DMS53 (cell line): ENCODE measurements at places on chromosomes 6 and 20.
A peak's percentile ranks its signal among the peaks of the same experiment; 100 is the strongest.

- DNase-seq: no peak
These were observed 2.7 kb downstream of the MYCT1 start for GRCh38 chr6:152700427-152700826.

DNA sequence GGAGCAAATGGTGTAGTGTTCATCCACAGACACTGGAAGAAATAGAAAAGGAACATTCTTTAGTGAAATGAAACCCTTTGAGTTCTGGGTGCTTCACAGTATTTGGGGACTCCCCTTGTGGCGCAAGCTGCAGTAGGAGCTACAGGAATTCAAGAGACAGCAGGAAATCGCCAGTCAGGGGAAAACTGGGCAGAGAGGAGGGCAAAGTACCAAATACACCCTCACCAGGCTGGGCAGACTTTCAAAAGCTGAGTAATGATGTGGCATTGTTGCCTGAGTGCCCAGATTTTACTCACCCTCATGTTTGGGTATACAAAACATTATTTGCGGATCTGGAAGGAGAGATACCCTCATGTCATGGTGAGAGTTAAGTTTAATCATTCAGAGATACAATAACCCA lies 97.9 kb downstream of the SOD2 start:
- DNase-seq: no peak

- DNase-seq: peak; percentile 6
These were observed 17.7 kb upstream of the TNFAIP3 start for GRCh38 chr6:137849181-137849980.

DNA sequence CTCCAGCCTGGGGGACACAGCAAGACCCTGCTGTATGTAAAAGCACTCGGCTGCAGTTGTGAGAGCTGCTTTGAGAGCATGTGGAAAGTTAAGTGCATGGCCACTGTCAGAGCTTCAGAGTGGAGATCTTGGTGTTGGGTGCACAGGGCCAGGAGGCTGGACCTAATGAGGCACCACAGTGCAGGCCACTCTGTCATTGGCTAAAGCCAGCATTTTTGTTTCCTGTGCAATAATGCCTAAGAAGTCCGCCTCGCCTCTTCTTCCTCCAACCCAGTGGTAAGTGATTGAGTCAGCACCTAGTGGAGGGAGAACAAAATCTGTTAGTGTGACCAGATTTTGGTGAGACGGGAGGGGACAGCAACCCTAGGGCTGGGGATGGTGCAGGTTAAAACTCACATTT lies 60.6 kb downstream of the SSR1 start:
- no peak for DNase-seq

DNA sequence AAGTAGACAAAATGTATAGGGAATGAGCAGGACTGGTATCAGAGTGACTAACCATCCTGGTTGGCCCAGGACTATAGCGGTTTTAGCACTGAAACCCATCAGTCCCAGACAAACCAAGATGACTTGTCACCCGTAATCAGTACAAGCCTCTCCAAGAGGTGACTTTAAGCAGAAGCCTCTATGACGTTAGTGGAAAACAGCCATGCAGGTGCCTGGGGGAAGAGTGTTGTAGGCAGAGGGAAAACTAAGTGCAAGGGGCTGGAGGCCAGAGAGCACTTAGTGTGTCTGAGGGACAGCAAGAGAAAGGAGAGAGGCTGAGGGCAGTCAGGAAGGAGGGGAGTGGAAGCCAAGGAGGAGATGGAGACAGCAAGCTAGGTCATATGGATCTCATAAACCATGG lies 2.1 kb downstream of the SGK2 start:
- no peak for DNase-seq

DNA sequence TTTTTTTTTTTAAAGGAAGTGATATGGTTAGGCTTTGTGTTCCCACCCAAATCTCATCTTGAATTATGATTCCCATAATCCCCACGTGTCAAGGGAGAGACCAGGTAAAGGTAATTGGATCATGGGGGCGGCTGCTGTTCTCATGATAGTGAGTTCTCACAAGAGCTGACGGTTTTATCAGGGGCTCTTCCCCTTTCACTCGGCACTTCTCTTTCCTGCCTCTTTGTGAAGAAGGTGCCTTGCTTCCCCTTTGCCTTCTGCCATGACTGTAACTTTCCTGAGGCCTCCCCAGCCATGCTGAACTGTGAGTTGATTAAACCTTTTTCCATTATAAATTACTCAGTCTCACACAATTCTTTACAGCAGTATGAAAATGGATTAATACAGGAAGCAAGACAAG lies 64.3 kb downstream of the ZFP64 start:
- no peak for DNase-seq

- no peak for DNase-seq
These were observed 161.7 kb downstream of the UNC5CL start for GRCh38 chr6:40877362-40877761.

DNA sequence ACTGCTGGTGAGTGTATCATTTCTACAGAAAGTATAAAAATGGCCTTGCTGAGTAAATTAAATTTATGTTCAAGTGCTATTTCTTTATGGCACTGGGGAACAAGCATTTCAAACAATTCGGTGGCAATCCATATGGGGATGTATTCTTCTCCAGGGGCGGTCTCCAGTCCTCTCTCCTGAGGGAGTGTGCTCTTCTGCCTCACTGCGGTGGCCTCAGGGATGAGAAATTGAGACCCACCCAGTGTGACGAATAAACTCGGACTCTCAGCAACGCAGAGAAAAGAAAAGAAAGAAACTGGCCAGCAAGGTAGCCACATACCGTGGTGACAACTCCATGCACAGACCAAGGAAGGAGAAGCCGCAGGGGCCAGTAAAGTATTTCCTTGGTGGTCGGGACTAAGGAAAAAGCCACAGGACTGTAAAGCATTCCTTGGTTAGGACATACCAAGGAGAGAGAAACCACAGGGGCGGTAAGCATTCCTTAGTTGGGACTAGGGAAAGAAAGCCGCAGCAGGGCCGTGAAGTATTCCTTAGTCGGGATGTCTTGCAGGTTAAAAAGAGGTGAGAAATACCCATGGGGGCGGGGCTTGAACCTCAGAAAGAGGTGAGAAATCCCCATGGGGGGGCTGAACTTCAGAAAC lies 13.6 kb upstream of the GOPC start:
- DNase-seq: no peak

- DNase-seq: no peak
These were observed 194.2 kb upstream of the SGK1 start for GRCh38 chr6:134511984-134512683.

GRCh38 chr6:41573985-41574384 lies 27.8 kb downstream of the FOXP4 start:
- DNase-seq: no peak

DNA sequence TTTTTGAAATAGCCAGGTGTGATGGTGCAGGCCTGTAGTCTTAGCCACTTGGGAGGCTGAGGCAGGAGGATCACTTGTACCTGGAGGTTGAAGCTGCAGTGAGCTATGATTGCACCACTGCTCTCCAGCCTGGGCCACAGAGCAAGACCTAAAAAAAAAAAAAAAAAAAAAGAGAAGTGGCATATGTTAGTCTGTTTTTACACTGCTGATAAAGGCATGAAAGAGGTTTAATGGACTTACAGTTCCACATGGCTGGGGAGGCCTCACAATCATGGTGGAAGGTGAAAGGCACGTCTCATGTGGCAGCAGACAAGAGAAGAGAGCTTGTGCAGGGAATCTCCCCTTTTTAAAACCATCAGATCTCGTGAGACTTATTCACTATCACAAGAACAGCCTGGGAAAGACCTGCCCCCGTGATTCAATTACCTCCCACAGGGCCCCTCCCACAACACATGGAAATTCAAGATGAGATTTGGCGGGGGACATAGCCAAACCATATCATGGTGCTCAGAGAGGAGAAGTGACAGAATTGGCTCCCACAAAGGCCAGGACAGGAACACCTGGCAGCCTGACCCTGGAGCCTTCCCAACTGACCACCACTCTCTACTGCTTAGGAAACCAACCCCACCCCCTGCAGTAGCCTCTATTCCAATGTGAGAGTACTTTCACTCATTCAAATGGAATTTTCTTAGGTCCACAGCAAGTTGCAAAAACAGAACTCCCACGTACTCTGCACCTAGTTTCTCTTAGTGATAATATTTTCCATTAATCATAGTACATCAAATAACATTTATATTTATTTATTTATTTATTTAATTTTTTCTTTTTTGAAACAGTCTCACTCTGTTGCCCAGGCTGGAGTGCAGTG lies 29.8 kb downstream of the ARHGAP40 start:
- DNase-seq: no peak

- peak; percentile 87 for DNase-seq
These were observed 27.1 kb downstream of the RAB44 start for GRCh38 chr6:36724514-36725390.

GRCh38 chr6:129981598-129981997 lies 36.8 kb upstream of the L3MBTL3 start:
- DNase-seq: no peak

DNA sequence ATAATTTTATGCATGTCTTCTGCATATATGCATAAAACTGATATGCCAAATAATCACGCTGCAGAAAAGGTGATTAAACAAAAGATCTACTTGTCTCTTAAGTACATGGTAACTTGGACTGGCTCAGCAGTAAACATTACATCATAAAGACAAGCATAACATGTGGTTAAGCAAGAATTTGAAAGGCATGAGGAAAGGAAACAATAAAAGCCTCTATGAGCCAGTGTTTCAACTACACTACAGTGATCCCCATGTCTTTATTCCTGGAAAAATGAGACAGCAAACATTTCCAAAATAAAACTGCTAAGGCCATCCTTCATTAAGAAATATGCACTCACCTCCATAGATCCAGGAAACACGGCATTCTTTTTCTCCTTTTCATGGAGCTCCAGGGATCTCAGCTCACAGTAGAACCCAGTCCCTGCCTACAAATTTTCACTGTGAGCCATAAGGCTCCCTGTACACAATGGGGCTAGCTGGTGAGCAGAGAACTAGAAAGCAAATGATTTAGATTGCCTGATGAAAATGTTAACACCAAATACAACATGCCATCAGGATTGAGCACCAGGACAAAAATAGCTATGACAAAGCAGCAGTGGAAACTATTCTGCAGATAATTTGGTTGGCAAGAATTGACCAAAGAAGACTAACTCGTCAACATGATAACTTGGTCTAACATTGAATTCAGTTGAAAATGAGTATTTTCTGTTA lies 156.1 kb downstream of the COL21A1 start:
- peak; percentile 88 for DNase-seq

DNA sequence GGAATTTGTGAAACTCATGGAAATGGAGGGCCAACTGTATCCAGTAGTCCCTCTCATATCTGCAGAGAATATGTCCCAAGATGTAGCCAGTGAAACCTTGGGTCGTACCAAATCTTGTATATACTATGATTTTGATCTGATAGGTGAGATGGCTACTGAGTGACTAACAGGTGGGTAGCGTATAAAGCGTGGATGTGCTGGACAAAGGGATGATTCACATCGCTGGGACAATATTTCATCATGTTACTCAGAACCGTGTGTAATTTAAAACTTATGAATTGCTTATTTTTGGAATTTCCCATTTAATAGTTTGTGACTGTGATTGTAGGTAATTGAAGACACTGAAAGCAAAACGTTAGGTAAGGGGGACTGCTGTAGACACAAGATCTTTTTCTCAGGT lies 144.1 kb downstream of the SMAP1 start:
- DNase-seq: no peak

- peak; percentile 47 for DNase-seq
These were observed 84.0 kb upstream of the TULP1 start for GRCh38 chr6:35596448-35597442.

- DNase-seq: no peak
These were observed 117.6 kb downstream of the F13A1 start for GRCh38 chr6:6202886-6203285.

- DNase-seq: no peak
These were observed 111.6 kb downstream of the TINAG start for GRCh38 chr6:54419885-54420284.

DNA sequence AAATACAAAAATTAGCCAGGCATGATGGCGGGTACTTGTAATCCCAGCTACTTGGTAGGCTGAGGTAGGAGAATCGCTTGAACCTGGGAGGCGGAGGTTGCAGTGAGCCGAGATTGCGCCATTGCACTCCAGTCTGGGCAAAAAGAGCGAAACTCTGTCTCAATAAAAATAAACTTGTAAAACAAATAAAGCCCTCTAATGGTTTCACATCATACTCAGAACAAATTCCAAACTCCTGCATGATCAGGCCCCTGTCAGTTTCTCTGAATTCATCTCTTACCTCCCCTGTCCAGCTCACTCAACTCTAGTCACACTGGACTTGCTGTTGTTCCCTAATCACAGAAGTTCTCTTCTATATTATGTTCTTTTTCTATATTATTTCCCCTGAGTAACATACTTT lies 43.1 kb upstream of the SGK1 start:
- DNase-seq: no peak

DNA sequence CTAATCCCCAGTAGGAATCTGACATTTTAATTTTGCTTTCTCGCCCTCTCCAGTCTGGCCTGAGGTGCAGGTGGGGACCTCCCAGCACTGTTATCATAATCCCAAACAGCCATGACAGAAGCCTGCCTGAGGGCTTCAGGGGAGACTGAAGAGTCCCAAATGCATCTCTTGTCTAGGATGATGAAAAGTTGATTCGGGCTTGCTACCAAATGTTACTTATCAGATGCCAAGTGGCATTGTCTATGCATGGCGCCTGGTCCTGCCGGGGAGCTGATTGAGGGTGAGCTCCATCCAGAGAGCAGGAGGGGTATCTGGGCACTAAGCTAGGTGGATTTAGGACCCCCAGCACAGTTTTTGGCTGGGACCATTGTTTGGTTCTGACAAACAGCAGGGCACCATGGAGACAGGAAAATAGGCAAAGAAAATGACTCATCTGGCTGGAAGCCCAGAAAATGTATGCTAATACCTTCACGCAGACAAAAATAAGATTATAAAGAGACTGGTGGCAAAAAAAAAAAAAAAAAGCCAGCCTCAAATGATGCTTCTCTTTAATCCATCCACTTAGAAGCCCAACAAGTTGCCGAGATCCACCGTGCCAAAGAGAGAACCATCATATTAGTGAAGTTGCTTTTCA lies 513.7 kb upstream of the SULF2 start:
- DNase-seq: no peak

DNA sequence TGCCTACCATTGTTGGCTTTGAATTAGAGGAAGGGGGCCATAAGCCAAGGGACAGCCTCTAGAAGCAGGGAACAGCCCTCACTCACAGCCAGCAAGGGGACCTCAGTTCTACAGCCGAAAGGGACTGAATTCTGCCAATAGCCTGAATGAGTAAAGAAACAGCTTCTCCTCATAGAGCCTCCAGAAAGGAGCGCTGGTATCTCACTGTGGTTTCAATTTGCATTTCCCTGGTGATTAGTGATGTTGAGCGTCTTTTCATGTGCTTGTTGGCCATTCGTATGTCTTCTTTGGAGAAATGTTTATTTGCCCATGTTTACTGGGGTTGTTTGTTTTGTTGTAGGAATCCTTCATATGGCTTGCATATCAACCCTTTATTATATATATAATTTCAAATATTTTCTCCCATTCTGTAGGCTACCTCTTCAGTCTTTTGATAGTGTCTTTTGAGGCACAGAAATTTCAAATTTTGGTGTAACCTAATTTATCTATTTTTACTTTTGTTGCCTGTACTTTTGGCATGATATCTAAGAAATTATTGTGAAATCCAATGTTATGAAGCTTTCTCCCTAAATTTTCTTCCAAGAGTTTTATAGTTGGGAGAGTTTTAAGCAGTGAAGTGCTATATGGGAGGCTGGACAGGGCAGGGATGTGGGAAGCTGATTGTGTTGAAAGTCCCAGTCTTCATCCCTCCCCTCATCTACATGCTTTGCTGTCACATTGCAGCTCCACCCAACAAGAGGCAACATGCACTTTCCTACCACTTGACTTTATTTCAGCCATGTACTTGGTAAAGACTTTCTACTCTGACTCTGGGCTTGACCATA lies 82.3 kb upstream of the SHLD1 start:
- no peak for DNase-seq

- no peak for DNase-seq
These were observed 367.2 kb upstream of the RUNX2 start for GRCh38 chr6:44960898-44961297.

GRCh38 chr6:56842686-56843475 lies 112.0 kb upstream of the BEND6 start:
- peak; percentile 76 for DNase-seq
